ENCODE measurements at places on chromosomes 1 and 21.

GRCh38 chr1:39668111-39668510 lies 3.8 kb downstream of the NT5C1A start:
- DNase-seq = no peak

DNA sequence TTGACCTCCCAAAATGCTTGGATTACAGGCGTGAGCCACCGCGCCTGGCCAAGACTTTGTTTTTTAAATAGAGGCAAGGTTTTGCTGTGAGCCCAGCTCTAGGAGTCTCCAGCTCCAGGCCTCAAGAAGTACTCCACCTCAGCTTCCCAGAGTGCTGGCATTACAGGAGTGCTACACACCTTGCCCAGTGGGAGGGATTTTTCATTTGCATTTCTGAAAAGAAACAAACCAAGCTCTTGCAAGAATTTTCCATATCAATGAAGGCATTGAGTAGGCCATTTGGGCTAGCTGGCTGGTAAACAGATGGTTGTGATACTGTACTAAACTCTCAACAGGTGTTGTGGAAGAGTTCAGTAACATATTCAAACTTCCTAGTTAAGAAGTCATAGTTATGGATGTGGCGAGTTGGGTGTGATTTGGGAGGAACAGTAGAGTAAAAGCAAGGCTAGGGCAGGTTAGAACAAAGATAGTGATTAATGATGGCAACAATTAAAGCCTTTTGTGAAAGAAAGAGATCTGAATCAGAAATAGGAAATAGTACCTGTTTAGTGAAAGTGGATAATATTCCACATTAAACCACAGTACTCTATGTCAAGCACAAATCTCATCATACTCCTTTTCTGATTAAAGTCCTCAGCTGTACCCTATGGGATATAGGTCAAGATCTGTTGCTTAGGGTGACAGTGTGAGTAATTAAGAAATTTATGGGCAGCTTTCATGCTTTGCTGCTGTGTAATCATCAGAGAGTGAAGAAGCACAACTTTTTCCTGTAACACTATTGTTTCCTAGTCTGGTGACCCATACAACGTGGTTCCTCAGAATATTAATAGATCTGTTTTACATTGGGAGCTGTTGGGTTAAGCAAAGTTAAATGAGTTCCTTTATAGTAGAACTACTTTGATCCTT lies 10.7 kb downstream of the AKIRIN1 start:
- DNase-seq = no peak

DNA sequence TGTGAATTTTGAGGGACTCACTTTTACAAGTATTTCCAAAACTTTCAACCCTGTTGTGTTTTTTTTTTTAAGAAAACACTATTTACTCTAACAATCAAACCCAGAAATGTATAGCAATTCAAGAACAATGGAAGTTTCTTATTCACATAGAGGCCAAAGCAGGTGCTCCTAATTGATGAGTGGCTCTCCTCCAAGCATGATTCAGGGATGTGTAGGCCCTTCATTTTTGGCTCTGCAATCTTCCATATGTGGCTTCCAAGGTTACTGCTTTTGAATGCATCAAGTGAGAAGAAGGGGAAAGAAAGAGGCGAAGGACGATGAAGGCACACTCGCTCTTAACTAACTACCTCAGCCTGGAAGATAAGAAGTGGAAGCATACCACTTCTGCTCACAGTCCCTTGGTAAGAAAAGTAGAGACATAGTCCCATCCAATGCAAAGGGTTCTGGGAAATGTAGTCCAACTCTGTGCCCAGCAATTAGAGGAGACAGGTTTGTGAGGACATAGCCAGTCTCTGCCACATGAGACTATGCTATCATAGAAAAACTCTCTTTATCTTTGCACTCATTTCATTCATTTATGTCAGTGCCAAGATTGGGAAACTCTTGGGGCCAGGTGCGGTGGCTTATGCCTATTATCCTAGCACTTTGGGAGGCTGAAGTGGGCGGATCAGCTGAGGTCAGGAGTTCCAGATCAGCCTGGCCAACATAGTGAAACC lies 46.0 kb downstream of the OPTC start:
- DNase-seq = no peak

DNA sequence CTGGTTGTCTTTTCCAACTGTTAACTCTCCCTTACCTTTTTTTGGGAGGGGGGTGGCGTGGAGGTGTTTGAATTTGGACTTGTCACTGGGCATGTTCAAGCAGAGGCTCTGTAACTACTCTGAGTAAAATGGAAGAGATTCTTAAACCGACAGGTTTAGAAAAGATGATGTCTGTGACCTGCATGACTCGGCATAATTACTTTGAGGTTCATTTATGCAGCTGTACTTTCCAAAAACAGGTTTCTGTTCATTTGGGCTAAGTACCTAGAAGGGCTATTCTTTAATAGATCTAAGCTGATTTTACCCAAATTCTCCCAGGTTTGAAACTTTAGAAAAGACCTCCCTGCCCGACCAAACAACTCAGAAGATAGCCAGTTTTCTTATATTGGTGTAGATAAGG lies 80.3 kb downstream of the SLC35A3 start:
- DNase-seq = no peak

DNA sequence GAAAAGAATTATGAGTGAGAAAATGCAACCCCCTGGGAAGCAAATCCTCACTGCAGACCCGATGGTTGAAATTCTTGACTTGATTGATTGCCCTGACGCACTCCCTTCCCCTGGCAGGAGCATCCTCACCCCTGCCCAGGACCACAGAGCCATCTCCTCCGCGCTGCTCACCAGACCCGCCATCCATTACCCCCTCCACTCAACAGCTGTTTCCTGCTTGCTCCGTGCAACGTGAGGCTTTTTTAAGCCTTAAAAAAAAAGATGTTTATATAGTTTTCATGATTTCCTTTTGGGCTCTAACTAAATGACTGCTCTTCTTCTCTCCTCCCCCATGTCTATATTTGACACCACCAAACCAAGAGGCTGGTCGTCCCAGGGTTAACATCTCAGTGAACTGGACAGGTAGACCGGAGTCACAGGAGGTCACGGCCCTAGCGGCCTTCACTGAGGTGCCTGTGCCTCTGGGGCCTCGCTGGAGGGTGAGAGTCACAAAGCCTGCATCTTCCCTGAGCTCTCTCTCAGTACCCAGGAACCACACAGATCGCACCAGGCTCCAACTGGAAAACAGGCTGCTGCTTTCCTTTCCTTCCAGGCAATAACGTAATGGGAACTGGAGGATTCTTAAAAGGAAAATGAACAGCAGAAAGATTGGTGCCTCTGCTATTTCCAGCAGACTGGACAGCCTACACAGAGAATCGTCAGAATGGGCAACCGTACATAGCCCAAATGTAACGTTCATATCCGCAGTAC lies 49.8 kb downstream of the ZBTB18 start:
- DNase-seq = no peak

- no peak for DNase-seq
Measured at GRCh38 chr1:85824066-85824840, 116.0 kb upstream of the ZNHIT6 start.

DNA sequence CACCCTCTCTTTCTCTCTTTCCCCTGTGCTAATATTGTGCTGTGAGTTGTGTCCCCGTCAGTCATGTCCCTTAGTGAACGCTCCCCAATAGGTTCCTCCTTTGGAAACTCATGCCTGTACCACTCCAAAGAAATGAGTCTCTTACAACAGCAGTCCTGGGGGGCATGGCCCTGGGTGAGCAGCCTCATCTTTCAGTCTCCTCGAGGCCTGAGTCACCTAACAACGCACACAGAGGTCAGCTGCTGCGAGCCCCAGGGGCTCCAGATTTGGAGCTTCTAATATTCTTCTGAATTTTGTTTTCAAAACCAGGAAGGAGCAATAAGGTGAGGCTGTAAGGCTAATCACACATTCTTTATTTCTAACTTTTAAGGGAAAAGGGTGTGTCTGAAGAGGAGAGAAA lies 30.5 kb upstream of the ZBTB8A start:
- no peak for DNase-seq

DNA sequence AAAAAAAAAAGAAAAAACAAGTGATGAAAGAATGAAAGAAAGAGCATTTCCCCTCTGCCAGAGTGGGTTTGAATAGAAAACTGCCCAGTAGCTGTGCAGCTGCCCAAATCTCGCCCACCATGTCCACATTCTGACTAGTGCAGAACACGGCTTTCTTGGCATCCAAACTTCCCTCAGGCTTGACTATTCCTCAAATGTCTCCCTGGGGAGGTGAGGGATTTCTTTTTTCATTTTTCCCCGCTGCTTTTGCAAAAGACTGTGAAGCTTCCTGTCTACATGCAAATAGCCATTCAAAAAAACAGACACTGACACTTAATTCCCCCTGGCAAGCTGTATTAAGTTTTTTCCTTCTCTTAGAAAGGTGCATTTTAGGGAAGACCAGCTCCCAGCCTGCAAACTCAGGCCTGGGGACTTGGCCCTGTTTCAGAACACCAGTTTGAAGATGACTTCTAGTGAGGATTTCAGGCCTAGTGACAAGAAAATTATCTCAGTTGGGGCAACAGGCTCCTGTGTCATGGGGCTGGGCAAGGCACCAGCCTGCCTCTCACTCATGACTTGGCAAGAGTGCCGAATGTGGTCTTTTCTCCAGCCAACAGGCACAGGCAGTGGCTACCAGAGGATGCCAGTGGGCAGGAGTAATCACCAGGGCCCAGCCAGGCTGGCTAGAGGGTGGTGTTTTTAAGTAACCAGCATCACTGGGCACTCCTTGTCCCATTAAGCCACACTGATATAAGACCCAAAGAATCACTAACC lies 178.1 kb upstream of the NFIA start:
- no peak for DNase-seq

GRCh38 chr1:181159451-181160140 lies 71.1 kb downstream of the IER5 start:
- no peak for DNase-seq

DNA sequence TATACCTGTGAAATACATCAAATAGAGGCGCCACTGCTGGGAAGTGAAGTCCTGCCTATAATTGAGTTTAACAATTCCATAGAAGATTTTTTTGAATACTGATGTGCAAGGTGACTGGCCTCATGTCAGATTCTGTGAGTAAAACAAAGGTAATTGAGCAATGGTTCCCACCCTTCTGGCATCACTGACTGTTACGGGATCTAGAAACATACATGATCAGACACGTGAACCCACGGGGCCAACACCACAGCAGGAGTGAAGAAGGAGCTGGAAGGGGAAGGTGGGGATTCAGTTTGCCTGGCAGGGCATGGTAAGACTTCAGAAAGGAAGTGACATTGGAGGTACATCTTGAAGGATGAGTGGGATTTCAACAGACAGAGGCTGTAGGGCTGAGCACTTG lies 270.2 kb downstream of the DISC1 start:
- DNase-seq = no peak

DNA sequence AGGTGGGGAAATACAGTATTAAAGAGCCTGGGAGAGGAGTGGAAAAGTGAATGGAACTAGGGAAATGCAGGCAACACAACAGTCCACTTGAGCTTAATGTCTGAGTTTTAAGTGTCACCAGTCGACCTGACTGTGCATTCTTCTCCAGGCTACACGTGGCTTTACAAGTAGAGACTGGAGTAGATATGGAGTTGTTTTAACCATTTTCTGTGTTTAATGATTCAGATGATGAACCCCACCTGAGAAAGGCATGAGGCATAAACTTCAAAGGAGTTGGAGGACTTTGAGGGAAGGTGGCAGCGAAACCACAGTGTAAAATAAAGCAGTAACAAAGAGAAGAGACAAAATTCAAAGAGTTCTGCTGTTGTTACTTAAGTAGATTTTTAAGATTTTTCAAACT lies 12.6 kb downstream of the FUBP1 start:
- no peak for DNase-seq

- no peak for DNase-seq
Measured at GRCh38 chr1:31413405-31414001, 490 bp downstream of the SERINC2 start.

DNA sequence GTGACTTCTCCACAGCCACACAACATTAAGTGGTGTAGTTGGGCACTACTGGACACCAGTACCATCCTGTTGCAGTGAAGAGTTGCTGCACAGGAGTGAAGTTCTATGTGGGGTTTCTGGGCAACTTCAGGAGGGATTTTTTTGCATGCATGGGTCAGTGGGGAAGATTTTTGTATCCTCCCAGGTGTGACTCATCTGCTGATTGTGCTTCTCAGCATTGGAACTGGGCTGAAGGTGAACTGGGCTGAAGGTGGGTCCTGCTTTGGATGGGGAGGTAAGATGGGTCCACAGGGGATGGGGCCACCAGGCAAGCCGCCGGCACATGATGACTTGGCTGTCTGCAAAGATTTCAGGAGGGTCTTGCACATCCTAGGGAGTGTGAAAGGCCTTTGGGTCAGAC lies 2.6 kb downstream of the SERINC2 start:
- no peak for DNase-seq

- DNase-seq = no peak
Measured at GRCh38 chr1:178093951-178094738, at the start of gene RASAL2. Gene RASAL2 (plus strand): TSS chr1:178094104. CDS start chr1:178094493, 389 bp downstream.

DNA sequence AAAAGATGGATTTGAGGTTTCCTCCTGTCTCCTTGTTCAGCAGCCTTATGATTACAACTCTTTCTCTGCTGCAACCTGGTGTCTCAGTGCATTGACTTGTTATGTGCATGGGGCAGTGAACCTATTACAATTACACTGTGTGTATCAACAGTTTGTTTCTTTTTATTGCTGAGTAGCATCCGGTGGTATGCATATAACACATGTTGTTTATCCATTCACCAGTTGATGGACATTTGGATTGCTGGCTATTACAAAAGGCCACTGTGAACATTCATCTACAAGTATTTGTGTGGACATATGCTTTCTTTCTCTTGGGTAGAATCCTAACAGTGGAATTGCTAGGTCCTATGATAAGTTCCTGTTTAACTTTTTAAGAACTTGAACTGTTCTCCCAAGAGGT lies 65.9 kb downstream of the FMO4 start:
- DNase-seq = no peak

- no peak for DNase-seq
Measured at GRCh38 chr1:111516005-111516535, 12.6 kb upstream of the ADORA3 start.

DNA sequence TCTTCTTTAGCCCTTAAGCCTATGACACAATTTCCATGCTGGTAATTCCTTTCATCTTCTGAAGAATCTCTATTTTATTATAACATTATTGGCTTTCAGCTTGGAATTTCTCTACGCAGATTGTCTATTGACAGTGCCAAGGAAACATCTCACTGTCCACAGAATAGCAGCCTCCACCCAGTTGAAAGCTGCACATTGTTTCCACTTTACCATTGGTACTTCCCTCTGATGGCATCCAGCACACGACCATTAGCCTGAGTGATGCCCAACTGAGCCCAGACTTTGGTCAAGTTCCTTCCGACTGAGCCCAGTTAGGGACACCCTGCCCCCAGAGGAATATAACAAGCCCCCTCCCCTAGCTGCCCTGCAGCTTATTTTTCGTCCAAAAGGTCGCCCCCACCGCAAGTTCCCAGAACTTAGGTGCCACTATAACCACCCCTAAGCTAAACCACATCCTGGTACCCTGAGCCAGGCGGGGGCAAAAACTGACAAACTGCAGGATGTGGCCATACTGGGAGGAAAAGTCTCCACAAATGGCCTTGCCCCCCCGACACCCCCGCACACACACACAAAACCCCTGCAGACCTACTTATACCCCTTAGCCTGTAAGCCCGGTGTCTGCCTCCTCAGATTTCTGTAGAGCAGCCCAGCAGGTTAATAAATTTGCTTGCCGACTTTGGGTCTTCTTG lies 13.2 kb downstream of the GBP5 start:
- DNase-seq = no peak

GRCh38 chr21:39125752-39126485 lies 57.3 kb downstream of the PSMG1 start:
- no peak for DNase-seq
